ENCODE measurements at places on chromosomes 5 and 9.

DNA sequence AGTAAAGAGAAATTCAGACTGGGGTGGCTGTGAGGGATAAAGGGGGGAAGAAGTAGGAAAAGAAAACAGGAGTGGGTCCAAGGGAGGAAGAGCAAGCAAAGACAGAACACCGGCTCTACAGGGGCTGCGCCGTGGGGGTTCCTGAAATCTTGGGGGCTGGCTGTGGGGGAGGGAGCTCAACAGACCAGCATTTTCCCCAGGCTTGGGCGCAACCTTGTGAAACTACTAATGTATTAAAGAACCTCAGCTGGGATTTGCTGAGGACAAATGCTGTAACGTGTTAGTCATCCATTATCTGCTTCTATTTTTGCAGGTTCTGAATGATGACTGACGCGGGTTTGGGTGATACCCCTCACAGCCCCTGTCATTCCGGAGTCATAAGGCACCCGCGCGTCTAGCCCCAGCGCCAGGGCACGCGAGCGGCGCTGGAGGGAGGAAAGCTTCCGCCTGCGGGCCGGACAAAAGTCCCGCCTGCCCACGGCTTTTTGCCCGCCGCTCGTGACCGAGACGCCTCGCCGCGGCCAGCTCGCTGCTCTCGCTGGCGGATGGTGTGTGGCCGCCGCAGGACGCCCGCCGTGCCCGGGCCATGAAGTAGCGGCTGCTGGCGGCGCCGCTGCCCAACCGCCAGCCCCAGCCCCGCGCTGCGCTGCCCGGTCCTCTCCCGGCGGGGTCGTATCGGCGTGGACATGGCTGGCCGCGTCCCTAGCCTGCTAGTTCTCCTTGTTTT lies 110.6 kb downstream of the PAM start:
- DNase-seq: peak; percentile 17

GRCh38 chr5:126462239-126463014 lies 39.2 kb downstream of the GRAMD2B start:
- DNase-seq: no peak

DNA sequence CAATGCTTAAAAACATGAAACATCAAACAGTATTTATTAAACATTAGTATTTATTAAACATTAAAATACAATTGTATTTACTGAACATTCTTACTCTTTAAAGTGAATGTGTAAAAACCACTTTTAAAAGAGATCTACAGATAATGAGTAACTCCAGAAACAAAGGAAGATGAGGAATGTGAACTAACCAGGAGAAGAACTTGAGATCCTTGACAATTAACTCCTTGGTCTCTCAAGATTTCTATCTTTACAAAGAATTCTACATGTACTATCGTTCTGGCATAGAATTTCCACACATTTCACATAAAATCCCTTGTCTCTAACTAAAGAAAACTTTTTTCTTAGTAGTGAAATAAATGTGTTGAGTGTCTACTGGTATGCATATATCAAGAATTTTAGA lies 28.7 kb upstream of the IFNE start:
- no peak for DNase-seq

DNA sequence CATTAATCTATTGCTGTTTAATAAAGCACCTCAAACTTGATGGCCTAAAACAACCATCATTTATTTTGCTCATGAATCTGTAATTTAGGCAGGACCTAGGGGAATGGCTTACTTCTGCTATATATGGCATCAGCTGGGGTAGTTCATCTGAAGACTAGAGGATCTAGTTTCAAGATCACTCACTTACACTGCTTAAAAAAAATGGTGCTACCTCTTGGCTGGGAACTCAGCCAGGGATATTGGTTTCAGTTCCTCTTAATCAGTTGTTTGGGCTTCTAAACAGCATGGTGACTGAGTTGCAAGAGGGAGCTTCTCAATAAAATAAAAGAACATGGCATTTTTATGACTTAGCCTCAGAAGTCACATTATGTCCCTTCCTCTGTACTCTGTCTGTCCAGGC lies 142.0 kb downstream of the FAM114A2 start:
- peak; percentile 32 for DNase-seq

DNA sequence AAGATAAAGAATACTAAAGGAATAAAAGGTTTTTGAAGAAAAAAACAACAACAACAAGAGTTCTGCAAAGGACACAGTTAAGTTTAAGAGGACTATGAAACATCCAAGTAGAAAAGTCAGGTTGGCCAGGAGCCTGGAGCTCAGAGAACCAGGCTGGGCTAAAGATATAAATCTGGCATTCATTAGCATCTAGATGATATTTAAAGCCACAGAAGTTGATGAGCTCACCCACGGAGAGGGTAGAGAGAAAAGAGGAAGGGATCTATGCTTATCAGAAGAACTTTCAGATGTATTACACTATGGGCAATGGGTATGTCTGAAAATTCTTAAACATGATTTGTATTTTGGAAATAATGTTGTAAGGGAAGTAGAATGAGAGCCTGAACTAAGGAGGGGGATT lies 9.9 kb downstream of the MIER3 start:
- no peak for DNase-seq

Measured in GM12891 (cell line).